Fibroblast of the conjunctiva (primary cell): ENCODE measurements at places on chromosomes 5 and 9.

DNA sequence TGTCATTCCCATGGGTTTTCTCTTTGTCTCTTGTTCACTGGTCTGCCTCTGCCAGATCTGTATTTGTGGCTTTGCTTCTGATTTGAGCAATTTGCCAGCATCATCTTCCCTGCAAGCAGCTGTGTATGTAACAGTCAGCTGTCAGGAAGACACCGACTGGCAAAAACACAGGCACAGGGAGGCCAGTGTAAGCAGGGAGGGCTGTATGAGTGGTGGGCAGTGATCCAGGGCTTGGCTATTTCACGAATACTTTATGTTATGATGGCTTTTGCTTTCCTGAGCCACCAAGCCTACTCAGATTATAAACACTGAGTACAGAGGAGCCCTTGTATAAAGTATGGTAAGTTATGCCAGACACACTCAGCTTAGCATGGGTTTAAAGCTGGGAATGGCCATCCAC lies 11.6 kb downstream of the BNIP1 start:
- DNase-seq: no peak

DNA sequence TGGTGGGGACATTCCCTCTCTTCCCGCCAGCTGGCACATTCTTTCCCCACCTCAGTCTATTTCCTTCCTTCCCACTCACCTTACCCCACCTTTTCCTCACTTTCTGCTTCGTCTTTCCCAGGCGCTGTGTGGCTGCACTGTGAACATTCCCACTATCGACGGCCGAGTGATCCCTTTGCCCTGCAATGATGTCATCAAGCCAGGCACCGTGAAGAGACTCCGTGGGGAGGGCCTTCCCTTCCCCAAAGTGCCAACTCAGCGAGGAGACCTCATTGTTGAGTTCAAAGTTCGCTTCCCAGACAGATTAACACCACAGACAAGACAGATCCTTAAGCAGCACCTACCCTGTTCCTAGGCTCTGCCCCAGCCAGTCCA lies 7.3 kb downstream of the DNAJB5 start:
- DNase-seq: no peak

DNA sequence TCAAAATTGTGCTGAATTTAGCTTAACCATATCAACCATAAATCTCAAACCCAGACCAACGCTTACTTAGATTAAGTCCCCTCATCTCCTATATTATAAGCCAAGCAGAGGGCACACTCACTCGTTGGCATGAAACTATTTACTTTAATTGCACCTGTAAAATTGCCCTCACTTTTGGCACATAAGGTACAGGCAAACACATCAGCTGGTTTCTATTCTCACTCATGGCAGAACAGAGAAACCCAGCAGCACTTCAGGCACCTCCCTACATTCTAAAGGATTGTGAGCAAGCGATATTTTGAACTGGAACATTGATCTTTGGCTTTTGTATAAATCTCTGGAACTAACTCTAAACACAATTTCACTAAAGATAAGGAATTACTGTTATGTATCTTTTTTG lies 845.6 kb upstream of the CDH6 start:
- DNase-seq: no peak

DNA sequence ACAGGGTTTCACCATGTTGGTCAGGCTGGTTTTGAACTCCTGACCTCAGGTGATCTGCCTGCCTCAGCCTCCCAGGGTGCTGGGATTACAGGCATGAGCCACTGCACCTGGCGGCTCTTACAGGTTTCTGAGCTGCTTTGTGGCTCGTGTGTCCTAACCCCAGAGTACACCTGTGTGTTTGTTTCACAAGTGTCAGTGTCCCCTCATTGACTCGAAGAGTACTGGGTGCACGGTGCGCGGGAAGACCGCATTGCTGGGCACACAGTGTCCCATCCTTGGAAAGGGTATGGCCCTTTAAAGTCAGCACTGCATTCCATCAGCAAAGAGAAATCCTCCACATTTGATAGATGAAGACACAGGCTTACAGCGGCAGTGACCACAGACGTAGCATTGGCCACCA lies 23.8 kb downstream of the NDST1 start:
- no peak for DNase-seq

GRCh38 chr5:75668977-75669689 lies 48.1 kb downstream of the POC5 start:
- no peak for DNase-seq

DNA sequence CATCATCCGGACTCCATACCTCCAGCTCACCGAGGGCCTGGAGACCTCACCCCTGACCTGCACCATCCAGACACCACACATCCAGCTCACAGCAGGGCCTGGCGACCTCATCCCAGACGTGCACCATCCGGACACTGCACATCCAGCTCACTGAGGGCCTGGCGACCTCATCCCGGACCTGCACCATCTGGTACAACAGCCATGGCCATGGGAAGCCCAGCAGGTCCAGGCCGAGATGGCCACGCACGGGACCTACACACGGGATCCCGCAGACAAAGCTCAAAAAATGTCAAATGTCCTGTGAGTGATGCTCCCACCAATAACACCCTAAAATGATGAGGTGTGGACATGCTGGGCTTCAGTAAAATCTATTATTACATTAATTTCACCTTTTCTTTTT lies 9.7 kb downstream of the TERT start:
- no peak for DNase-seq

DNA sequence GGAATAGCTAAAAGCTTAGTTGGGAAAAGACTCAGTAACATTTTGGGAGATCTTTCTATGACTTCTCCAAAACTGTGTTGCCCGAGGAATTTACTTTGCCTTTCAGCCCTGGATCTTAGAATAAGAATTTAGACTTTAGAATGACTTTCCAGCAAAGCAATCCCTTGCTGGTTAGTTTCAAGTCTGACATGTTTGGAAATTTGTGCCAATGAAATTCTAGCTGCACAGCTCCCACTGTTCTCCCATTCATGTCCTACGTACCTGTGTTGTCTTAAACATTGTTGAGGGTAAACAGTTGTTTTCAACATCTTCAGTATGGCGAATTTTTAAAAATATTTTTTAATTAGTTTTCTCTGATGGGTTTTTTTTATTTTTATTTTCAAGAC lies 111.4 kb downstream of the CCDC192 start:
- no peak for DNase-seq

DNA sequence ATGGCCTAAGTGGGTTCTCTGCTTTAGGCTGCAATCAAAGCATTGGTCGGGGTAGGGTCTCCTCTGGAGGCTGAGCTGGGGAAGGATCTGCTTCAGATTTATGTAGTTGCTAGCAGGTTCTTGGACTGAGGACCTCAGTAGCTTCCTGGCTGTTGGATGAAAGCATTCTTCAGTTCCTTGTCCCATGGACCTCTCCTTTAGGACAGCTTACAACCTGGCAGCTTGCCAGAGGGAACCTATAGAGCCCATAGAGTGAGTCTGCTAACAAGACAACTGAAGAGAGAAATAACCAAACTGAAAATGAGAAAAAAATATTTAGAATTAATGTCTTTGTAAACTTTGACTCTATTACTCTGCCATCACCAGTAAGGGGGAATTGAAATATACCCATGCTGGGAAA lies 12.4 kb downstream of the MRPS30 start:
- DNase-seq: no peak

DNA sequence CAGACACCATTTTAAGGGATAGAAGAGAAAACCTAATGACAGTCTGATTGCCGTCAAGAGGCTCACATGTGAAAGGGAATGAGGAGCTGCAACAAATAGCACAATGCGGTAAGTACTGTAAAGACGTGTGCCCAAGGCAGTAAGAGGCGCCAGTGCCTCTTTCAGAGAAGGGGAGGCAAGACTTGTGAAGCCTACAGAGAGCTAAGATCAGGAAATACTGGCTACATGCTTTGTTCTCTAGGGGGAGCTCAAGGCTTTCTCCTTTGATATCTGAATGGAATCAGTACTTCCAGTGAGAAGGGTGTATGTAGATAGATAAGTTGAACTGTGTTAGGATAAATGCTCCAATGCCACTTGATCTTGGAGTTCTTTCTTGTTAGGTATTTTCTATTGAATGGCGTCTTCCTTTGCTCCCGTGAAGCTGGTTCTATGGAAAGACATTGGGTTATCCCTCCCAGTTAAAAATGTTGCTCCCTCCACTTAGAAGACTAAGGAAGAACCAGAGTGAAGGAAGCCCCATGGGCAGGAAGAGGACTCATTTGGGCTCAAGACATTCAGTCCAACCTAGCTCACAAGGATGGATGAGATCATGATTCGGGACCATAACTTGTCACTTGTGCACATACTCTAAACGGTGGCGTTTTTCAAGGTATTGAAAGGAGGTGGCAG lies 23.5 kb upstream of the ALDOB start:
- DNase-seq: peak; percentile 69

DNA sequence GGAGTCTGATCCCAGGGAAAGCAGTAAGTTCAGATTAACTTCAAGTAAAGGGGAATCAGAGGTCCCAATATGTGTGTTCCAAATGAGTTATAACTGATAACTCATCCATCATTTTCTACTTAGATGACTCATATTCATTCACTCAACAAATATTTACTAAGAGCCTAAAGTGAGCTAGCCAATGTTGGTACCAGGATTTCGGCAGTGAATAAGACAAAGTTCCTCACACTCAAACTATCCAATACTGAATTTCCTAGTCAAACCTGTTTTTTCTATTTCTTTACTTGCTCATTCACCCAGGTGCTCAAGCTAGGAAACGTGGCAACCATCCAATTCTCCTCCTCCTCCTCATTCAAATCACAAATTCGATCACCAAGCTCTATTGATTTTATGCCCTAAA lies 25.8 kb downstream of the FBXW2 start:
- DNase-seq: no peak

DNA sequence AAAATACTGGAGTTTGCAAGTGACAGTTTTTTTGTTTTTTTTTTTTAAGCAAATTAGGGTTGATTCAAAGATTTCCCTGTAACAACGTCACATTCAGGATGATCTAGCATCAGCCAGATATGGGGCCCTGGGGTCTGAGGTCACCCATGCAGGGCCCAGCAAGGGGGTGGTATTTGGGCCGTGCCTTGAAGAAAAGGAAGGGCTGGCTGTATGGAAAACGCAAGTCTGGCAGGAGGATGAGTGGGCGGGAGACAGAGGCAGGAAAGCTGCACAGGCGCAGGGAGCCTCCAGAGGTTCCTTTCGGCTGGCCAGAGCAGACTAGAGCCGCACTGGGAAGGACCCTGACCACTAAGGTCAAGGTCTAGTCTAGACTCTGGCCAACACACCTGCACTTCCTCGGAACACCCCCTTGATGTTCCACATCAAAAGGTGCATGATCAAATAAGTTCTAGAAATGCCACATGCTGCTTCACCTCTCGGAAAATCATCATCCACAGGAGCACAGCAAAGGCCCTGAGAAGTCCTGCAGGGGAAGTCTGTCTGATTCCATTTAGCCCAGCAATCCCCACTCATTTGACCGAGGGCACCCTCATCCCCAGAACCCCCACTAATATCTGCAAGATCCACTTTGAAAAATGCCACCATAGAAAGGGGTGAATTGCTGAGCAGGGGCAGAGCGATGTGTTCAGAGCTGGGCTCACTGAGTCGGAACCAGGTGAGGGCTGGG lies 21.1 kb upstream of the CPLX2 start:
- DNase-seq: no peak

DNA sequence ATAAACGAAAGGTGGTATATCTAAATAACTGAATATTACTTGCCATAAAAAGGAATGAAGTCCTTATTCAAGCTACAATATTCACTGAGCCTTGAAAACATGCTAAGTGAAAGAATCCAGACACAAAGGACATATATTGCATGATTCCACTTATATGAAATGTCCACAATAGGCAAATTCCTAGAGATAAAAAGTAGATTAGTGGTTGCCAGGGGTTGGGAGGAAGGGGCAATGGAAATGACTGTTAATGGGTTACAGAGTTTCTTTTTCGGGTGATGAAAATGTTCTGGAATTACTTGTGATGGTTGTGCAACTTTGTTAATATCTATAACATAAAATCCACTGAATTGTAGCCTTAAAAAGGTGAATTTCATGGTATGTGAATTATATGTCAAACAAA lies 227.1 kb upstream of the TRIM32 start:
- no peak for DNase-seq

GRCh38 chr5:142507531-142508372 lies 178.1 kb downstream of the FGF1 start:
- no peak for DNase-seq

- DNase-seq: no peak
Measured at GRCh38 chr9:100352201-100352726, 478 bp downstream of the TEX10 start.

- no peak for DNase-seq
Measured at GRCh38 chr5:20692913-20693312, 704.9 kb upstream of the CDH18 start.

DNA sequence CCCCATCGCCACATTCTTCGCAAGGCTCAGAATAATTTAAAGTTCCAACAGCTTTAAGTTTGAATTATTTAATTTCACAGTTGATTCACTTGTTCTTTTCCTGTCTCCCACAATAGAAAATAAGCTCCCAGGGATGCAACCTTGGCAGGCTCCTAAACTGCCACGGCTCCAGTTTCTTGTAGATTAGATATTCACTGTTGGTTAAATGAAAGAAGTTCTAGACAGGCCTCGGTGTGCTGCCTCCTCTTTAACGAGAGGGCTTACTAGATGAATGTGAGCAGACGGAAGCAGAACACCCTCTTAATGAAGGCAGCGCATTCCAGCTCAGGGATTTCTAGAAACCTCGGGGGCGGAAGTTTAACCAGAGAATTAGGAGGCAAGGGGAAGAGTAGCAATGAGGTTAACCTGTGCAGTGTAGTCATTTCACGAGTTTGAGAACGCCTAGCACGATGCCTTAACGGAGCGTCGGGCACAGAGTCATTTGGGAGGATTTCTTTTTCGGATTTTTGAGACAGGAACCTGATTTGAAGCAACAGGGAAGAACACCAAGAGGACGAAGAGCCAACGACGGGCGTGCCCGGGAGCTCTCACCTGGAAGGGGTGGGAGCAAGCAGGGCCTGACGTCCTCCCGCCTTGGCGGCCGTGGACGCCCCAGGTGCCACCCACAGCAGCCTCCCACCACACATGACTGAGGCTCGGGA lies 637 bp upstream of the SMC5 start:
- peak; percentile 10 for DNase-seq

GRCh38 chr5:108747774-108748400 lies at the start of gene FER:
Gene FER (plus strand): TSS chr5:108747897. CDS start chr5:108798183, 50,286 bp downstream.
- DNase-seq: peak; percentile 58

DNA sequence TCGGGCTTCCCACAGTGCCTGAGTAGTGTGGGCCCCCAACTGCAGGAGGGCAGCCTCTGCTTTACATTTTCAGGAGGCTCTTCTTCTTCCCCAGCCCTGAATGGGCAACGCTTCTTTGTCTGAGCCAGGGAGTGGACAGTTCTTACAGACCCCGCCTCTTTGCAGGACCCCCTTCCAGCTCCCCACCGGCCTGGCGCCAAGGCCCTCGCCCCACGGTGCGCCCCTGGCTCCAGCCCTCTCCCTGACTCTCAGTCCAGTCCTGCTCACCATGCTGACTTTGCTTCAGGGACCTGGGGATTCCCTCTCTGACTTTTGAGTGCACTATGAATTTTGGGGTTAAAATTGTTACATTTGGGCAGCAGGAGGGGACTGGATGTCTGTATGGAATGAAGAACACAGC lies 123.8 kb downstream of the HSD17B3 start:
- no peak for DNase-seq

- DNase-seq: no peak
Measured at GRCh38 chr5:93382188-93382825, 198.7 kb downstream of the NR2F1-AS1 start.
